ENCODE measurements at places on chromosomes 4 and X.

DNA sequence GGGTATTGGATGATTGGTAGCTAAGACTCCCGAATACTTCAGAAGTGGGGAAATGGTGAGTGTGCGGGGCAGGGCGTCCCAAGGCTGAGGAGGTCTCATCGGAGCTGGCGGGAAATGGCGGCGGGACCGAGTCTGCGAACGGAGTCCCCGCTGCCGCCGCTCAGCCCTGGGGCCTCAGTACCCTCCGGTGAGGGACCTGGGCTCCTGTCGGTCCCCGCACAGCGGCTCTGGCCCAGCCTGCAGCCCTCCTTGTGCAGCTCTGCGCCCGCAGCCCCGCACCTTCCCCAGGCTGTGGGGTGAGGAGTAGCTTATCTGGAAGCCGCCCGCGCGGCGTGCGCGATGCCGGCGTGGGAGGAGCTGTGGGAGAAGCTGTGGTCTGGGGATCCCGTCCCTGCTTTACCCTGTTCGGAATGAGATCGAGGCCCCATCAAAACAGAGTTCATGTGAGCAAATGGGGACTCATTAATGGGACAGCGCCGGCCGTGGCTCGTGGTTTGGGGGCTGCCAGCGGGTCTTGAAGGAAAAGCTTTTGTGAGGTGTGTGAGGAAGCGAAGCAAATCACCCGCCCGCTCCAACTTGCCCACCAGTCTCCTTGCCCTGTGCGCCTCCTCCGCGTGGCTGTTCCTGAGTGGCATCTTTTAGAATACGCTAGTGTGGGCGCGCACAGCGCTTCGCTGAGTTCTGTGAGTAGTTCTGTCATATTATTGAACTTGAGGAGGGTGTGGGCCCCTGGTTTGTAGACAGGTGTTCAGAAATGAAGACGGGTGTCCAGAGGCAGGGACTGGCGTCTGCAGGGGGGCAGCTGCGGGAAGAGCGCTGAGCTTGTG is 531 bp downstream of the ZNF141 start:
- no peak for DNase-seq

DNA sequence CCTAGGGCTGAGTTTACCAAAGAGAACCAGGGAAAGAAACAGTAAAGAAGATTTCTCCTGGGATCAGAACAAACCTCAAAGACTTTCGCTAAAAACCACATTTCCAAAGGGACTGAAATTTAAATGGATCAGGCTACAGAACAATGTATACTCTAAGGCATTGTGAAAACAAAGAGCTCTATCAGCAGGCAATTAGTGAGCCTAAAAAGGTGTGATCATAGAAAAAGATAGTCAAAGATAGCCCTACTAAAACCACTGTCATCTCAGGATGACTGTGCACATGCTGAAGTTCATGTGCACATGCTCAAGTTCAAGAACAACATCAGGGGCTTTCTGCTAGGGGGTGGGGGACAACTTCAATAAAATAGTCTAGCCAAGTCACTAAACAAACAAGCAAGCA is 12.9 kb upstream of the SMIM10L2A start:
- no peak for DNase-seq

DNA sequence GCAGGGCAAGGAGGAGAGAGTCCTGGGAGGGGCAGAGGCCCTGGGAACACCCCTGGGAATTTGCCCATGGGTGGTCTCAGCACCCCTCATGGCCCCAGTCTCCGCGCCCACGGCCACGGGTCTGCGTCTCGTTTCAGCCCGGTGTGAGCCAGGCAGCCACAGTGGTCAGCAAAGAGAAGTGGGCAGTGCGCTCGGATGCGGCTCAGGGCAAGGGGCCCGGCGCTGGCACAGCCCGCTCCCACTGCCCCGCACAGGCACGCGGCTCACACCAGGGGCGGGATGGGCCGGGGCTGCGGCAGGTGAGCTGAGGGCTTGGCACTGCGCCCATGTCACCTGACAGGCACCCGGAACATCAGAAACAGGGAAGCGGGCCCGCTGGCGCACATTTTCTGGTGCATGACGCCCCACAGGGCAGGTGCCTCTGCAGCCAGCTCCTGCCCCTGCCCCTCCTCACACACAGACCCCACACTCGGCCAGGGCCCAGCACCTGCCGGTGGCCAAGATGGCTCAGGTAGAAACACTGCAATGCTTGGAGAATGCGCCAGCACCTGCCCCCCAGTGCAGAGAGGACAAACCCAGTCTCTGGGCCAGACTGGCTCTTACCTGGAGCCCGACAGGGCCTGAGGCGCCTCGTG is 41.9 kb upstream of the MXD4 start:
- no peak for DNase-seq

- DNase-seq: peak; percentile 22
Observed at GRCh38 chr4:48254381-48255071, 15.1 kb downstream of the TEC start.

- no peak for DNase-seq
Observed at GRCh38 chr4:20483416-20483815, 216.8 kb upstream of the PACRGL start.

DNA sequence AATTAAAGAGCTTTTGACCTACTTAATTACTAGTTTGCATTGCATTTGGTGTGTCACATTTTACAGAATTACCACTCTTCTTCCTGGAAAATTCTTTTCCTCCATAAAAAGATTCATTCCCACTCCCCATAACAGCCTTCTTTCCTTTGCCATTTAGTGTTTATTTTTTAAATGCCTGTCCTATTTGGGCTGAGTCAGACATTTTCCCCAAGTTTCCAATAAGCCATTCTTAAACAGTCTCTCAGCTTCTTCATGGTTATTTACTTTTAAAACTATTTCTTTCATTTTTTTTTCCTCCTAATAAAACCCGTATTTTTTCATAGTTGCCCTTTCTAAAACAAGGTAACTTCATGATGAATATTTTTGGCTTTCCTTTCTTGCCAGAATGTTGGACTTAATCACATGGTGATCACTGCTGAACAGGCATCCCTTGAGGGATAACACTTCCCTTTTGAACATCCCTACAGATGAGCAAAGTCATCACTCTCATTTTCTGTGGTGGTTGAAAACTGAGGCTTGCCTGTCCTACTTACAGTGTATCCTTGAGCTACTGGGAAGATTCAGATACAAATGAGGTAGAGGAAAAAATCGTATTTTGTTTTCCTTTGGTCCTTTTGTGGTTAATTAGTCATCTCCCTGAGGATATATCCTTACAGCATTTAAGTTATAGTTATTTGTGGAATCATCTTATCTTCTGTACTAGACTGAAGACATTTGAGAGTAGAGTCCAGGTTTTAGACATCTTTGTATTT is 520.5 kb upstream of the NR3C2 start:
- DNase-seq: no peak

GRCh38 chr4:41747230-41748055 is 1.1 kb downstream of the PHOX2B start:
- DNase-seq: no peak

DNA sequence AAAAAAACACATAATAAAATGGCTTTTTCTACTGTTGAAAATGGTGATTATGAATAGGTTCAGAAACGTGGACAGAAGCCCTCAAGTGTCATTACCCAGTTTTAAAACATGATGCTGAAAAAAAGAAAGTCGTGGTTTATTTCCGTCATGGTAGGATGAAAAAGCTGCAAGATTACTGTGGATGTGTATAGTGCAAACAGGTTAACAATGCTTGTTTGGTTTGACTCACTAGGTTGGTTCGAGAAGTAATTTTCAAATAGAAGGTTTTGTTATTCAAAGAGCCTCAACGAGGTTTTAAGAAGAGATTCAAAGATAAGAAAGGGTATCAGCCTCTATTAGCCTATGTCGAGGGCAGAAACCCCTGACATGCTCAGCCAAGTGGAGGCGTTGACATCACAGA is 2.5 kb upstream of the RXFP1 start:
- DNase-seq: no peak

- DNase-seq: no peak
Observed at GRCh38 chr4:113223001-113223400, 173.5 kb downstream of the ANK2 start.

DNA sequence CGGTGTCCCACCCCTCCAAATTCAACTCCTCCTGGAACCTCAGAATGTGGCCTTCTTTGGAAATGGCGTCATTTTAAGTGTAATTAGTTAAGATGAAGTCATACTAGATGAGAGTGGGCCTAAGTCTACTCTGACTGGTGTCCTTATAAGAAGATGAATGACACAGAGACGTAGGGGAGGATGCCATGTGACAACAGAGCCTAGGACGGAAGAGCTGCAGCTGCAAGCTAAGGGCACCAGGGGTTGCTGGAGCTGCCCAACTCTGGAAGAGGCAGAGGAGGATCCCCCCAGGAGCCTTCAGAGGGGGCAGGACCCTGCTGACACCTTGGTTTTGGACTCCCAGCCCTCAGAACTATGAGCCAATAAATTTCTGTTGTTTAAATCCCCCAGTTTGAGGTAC is 115.1 kb downstream of the STK32B start:
- DNase-seq: no peak

GRCh38 chr4:37964734-37965457 is 4.7 kb downstream of the PTTG2 start:
- DNase-seq: no peak

- DNase-seq: peak; percentile 69
Observed at GRCh38 chr4:148445071-148445859, 3.1 kb upstream of the NR3C2 start.

DNA sequence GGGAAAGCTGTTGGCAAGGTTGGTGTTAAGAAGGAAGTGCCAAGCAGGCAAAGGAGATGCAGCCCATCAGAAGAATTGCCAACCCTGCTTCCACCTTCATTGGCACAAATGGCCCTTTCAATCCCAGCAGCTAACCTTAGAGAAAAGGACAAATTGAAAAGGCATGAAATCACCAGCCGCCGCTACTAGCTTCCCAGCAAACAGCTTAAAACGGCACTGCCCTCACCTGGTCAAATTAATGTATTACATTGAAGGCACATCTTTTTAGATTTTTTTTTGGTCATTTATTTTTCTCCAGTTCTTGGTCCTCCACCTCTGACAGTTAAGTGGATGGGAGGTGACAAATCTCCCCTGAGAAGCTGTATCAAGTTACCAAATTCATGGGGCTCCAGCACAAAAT is 51.0 kb upstream of the NHSL2 start:
- no peak for DNase-seq

- no peak for DNase-seq
Observed at GRCh38 chrX:153441296-153441695, 4.6 kb downstream of the TREX2 start.

GRCh38 chrX:10726647-10727046 is 106.3 kb upstream of the MID1 start:
- DNase-seq: no peak

DNA sequence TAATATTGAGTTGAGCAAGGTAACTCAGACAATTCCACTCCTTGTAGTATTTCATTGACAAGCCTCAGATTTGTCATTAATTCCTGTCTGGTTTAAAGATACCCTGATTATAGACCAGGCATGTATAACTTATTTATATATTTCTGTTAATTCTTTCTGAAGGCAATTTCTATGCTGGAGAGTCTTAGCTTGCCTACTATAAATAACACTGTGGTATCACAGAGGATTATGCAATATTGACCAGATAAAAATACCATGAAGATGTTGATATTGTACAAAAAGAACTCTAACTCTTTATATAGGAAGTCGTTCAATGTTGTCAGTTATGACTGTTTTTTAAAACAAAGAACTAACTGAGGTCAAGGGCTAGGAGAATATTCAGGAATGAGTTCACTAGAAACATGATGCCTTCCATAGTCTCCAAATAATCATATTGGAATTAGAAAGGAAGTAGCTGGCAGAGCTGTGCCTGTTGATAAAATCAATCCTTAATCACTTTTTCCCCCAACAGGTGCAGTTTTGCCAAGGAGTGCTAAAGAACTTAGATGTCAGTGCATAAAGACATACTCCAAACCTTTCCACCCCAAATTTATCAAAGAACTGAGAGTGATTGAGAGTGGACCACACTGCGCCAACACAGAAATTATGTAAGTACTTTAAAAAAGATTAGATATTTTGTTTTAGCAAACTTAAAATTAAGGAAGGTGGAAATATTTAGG is 821 bp downstream of the CXCL8 start:
- no peak for DNase-seq

DNA sequence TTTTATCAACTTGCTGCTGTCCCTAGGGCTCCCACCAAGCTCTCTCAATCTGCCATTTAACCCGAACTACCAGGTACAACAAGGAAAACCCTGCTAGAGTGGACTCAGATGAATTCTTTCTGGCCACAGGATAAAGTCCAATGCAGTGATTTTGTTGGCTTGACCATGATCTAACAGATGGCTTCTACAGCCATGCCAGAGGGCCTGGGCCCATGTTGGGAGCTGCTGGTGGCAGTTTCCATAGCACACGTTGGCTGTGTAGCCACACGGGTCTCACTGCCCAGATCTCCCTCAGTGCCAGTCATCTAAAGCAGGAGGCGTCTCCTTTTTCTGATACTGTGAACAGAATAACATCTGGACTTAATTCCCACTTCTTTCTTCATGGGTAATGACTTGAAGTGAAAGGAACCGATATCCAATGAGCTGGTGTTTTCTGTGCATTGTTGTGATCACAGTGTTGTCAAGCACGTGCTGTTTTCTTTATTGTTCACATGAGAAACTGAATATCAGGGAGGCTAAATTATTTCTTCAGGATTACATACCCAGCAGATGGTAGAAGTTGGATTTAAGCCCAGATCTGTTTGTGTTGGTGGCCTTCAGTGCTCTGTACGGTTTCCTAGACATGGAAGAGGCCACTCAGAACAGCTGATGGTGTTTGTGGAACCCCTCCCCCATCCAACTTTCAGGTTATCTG is 85.2 kb upstream of the CLCN4 start:
- no peak for DNase-seq

DNA sequence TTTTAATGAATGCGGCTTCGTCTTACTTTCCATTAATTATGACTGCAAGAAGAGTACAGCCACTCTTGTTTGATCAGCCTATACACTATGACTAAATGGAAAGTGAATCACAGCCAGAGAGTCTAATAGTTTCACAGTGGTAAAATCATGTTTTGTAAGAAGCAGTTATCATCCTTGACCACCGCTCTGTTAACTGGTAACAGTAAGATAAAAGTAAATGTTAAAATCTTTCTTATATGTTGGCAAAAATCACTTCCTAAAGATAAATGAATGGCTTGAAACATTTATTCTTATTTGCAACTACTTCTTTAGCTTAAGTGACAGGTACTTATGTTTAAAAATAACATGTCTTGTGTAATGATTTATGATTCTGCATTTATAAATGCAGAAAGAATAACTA is 13.2 kb downstream of the GALNT7 start:
- DNase-seq: no peak

DNA sequence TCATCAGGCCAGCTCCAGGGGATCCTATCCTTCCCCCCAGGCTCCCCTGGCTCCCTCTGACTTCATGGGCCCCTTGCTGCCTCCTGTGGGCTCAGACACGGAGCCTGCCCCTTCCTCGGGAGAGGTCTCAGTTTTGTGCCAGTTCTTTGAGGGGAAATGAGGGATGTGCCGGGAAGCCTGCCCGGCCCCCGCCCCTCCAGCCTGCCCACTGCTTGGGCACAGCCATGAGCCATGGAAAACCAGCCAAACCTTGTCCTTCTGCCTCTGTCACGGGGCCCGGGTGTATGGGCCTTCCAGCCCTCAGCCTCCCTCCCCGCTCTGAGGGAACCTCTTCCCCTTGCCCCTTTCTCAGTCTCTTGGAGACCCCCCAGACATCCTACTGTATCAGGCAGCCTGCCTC is 6.8 kb downstream of the BGN start:
- DNase-seq: no peak

GRCh38 chr4:121154103-121154515 is 10.0 kb downstream of the TNIP3 start:
- DNase-seq: no peak

- DNase-seq: no peak
Observed at GRCh38 chr4:75071317-75071716, 138.4 kb downstream of the PARM1 start.

- no peak for DNase-seq
Observed at GRCh38 chrX:54043056-54043455, 1.2 kb downstream of the PHF8 start.
